ENCODE measurements at places on chromosomes 5 and 9.
A peak's percentile ranks its signal among the peaks of the same experiment; 100 is the strongest.

DNA sequence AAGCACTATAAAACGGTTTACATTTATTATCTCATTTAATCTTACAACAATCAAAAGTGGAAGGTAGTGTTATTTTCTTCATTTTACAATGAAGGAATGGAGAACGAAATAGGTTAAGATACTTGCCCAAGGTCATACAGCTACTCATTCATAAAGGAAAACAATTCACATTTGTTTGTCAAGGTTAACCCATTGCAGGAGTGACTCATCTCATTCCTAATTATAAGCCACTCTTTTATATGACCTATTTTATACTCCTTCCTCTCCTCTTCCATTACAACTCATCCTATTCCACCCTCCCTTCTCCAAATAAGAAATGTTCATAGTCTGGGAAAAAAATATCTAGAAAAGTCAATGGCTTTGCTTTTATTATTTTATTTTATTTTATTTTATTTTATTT is 29.6 kb downstream of the CRHBP start:
- no peak for DNase-seq

- DNase-seq, result no peak
These were observed 221.1 kb downstream of the COMMD10 start for GRCh38 chr5:116305899-116306298.

DNA sequence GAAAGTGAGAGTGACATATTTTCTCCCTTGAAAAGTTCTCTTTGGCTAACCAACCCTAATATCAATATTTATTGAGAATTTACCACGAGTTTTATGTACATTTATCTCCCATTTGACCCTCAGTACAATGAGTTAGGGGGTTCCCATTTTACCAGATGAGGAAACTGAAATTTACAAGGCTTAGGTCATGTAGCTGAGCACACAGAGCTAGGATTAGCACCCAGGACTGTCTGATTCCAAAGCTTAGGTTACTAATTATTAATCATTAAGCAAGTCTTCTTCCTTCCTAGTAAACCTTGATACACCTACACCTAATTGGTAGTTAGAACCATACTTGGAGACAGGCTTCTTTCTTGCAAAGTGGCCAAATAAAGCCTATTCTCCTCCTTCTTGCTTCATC is 12.2 kb downstream of the SLC1A1 start:
- no peak for DNase-seq

DNA sequence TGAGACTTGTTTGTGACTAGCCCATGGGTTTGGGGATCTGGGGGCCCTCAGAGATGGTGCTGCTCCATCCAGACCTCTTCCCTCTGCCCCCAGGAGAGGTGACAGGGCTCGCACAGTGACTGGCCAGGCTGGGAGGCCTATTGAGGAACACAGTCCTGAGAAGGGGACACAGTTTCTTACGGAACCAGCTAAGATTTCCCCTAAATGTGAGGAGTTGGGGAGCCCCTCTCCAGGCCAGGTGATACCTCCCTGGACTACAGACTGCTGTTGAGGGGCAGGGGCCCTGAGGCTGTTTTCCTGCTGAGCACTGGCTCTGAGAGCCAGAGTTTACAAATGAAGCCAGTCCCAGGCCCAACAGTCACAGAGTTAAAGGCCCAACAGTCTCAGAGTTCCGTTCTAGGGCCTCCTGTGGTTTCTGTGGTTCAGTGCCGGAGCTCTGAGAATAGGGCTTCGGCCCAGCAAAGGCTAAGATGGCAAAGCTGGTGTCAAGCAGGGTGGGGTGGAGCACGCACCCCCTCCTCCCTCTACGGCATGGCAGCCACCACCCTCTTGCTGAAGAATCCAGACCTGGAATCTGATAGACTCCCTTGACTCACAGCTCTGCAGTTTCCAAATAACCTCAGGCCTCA is 1.1 kb upstream of the SEMA4D start:
- peak; percentile 40 for DNase-seq

GRCh38 chr9:69045821-69046220 is 10.3 kb downstream of the FXN start:
- no peak for DNase-seq

DNA sequence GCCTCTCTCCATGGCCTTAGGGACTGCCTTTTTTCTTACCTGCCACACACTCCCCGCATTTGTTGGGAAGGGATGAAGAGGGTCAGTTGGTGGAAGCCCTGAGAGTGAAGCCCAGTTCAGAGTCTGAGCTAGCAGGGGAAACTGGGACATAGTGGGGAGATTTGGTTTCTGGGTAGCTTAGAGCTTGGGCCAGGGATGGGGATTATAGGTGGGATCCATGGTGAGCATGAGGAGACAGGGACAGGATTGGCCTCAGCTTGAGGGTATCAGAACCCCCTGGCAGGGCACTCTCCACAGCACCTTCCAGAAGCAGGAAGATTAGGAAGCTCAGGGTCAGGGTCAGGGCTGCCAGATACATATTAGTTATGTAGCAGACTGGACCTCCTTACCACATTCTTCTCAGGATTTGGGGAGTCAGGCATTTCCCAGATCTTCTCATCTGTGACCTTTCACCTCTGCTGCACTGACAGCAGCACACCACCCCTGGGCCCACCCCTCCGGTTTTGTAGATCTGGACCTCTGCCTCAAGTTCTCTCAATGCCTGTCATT is 17.9 kb downstream of the OR13J1 start:
- no peak for DNase-seq

GRCh38 chr5:132219289-132219970 is 8.2 kb downstream of the P4HA2 start:
- no peak for DNase-seq

GRCh38 chr9:119736491-119737454 is 367.5 kb upstream of the BRINP1 start:
- DNase-seq, result no peak

- DNase-seq, result no peak
These were observed 261.2 kb downstream of the ARL15 start for GRCh38 chr5:54049144-54049543.

DNA sequence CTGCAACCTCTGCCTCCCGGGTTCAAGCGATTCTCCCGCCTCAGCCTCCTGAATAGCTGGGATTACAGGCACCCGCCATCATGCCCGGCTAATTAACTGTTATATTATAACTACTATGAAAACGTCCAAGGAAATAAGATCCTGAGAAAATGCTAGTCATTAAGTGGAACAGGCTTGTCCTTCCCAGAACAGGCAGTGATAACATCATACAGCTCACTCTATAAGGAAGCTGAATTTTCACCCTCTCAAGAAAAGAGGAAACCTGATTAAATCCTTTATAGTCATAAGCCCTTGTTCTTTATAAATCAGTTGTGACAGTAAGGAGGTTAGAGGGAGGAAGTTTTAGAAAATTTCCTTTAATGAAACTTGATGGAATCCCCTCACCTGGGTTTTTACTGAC is 163.9 kb upstream of the CLINT1 start:
- no peak for DNase-seq

- DNase-seq, result no peak
These were observed 307.3 kb upstream of the MPDZ start for GRCh38 chr9:13586587-13587374.

- no peak for DNase-seq
These were observed 197.9 kb upstream of the ADAMTS16 start for GRCh38 chr5:4941957-4942830.

GRCh38 chr5:34491251-34491620 is 164.9 kb upstream of the RAI14 start:
- no peak for DNase-seq

DNA sequence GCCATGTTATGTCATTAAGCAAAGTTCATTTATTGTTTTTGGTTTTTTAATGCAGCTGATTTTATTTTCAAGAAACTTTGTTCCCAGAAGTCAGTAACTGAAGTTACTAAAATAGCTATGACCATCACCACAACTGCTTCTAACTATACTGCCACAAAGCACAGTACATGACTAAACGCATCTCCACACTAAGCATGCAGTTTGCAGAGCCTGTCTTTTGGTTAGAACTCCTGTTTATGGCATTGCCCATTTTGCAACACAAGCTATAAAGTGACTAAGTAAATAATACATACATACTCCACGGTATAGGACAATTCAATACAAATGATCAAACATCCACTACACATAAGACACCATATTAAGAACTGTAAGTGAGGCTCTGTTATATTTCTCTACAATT is 109.7 kb downstream of the MLLT3 start:
- no peak for DNase-seq

DNA sequence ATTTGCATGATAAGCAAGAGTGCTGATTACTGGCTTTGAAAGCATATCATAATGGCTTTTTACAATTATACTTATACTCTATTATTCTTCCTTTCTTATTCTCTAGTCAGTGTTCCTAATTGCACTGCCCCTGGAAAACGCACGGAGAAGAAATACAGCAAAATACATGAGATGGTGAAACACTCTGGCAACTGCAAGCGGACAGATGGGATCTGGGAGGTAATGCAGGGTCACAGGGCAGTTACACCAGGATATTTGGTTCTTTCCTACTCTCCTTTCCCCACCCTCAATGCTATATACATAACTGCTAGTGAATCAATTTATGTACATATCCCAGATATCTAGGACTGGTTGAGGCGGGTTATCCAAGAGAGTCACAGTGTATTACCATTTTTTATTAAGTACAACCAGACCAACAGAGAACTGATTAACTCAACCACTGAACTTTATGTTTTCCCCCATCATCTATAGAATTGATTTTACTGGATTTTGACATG is 423.7 kb downstream of the ZSWIM6 start:
- DNase-seq, result no peak
